ENCODE measurements at places on chromosomes 1 and 21.

GRCh38 chr1:40404670-40405462 lies 31.3 kb downstream of the SMAP2 start:
- peak; percentile 64 for DNase-seq

DNA sequence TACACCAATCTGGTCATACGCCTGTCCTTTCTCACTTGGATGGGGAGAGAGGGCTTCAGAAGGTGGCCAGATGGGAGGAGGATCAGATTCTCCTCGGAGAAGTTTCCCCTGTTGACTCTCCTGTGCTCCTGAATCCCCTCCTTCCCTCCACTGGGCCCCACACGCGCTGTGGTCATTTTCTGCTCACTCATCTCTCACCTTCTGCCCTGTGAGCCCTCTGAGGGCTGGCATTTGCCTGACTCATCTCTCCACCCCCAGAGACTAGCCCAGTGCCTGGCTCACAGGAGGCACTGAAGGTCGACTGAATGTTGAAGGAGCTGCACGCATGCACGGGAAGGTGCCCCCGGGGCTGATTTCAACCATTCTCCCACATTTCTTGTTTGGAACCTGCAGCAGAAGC lies 14.2 kb downstream of the ABCA4 start:
- DNase-seq: peak; percentile 46

GRCh38 chr1:36384542-36385409 lies 948 bp downstream of the STK40 start:
- DNase-seq: no peak

- DNase-seq: peak; percentile 7
Observed at GRCh38 chr1:154497026-154497806, 4.8 kb upstream of the TDRD10 start.

- DNase-seq: peak; percentile 99
Observed at GRCh38 chr1:220991959-220992704, 112.9 kb downstream of the HLX start.

GRCh38 chr1:234588386-234588785 lies 21.6 kb downstream of the IRF2BP2 start:
- no peak for DNase-seq

GRCh38 chr21:44618909-44619308 lies 7.0 kb downstream of the KRTAP10-8 start:
- DNase-seq: no peak

DNA sequence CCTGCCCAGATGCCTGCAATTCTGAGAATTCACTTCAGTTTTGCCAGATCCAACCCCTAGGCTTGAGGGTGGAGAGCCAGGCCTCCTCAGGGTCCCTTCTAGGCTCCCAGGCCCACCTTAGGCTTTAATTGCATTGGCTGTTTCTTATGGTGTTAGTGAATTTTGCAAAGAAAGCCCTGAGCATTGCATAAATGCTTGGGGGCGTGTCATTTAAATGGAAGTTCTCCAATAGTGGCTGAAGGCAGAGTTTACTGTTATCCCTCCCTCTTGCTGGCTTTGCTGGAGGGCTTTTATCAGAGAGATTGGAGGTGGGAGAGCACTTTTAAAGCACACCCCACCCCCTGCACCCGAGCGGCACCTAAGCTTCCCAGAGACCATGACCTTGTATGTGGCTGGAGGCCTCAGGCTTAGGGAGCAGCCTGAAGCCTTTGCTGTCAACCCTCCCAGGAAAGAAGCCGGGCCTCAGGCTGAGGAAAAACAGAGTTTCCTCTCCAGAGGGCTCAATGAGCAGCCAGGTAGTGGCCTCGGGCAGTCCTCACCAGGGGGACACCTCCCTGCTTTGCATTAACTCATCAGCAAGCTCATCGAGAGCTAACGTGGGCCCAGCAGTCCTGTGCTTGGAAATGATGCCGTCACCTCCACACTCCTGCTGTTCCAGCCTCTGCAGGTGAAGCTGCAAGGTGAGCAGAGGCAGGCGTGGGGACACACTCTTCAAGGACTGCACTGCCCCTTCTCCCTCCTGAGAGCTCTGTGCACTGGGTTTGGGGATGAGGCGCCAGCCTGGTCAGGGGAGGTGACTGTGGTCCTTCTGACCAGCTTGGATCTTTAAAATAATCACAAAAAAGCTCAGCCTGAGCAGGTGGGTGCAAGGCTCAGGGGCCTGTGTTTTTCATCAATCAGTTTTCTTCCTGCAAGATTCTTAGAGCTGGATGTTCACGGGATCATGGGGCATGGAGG lies 58.0 kb downstream of the STUM start:
- no peak for DNase-seq

- DNase-seq: no peak
Observed at GRCh38 chr1:223299553-223299952, 64.4 kb downstream of the SUSD4 start.

DNA sequence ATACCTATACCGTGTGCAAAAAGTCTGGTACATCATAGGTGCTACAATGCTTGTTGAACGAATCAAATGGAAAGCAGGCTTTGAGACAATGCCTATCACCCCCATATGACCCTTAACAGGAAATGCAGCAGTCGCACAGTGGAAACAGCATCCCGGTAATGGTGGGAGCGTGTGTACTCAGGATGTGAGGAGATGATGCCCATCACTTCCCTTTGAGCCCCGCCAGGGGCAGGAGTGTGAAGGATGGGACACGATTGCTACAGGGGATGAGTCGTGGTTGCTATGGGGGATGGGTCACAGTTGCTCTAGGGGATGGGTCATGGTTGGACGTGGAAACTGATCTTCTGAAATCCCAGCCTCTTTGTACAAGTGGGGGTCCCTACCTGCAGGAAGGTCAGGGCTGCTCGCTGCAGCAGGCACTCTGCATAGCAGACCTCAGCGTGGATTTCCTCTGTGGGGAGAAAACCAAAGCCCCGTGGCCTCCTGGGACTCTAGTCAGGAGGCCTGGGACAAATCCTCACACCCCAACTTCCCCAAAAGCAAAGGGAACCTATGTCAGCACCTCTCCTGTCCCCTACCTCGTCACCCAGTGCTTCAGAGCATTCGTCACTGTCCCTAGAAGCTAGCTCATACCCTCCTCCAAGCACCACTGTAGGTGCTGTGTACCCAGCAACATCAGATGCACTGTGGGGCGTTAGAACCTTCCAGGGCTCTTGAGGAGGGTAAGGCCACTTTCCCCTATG lies 19.3 kb downstream of the TTC39A start:
- DNase-seq: no peak

GRCh38 chr1:197933016-197933415 lies 15.8 kb downstream of the LHX9 start:
- no peak for DNase-seq

- no peak for DNase-seq
Observed at GRCh38 chr1:3477241-3477995, 23.0 kb downstream of the ARHGEF16 start.

DNA sequence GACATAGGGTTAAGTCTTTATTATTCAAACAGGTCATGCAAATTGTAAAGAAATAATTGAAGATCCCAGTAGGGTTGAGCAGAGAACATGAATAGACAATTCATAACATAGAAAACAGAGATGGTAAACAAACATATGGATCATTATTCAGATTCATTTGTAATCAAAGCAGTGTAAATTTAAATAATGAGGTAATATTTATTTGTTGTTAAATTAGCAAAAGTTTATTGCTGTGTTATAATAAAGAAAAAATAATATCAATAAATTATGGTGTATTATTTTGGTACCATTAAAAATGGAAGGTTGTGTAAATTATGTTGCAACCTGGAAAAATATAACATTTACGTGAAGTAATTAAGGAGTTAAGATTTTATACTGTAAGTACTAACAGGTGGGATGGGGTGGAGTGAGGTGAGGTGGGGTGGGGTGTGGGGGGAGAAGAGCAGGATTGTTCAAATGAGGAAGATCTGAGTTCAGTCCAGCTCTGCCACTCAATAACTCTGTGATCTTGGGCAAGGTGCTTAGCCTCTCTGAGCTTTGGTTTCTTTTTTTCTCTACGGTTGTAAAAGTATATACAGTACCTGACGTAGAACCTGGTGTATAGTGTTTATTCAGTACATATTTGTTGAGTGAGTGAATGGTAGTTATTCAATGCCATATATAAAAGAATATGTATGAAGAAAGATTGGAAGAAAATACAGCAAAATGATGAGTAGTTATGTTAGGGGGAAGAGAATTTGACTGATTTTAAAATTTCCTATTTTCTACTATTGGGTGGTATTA lies 140.3 kb upstream of the KIF26B start:
- DNase-seq: no peak

Measured in amniotic epithelial cell (primary cell).